Naive thymus-derived CD8-positive, alpha-beta T cell (primary cell): ENCODE measurements at places on chromosomes 12 and 14.

GRCh38 chr12:119363037-119363436 is 28.5 kb downstream of the CCDC60 start:
- H3K27ac ChIP-seq, result no peak overlapping the region
- no peaks in the 10 kb centered on the region for H3K4me1 ChIP-seq
- no peaks in the 10 kb centered on the region for H3K36me3 ChIP-seq

GRCh38 chr12:108622421-108622820 is 11.3 kb downstream of the SELPLG start:
- no peaks in the 10 kb centered on the region for H3K27me3 ChIP-seq
- H3K36me3 ChIP-seq, result no peaks in the 10 kb centered on the region
- H3K4me3 ChIP-seq, result peak overlapping the region; percentile 8
- H3K27ac ChIP-seq, result peak overlapping the region; percentile 97
- DNase-seq, result peak; percentile 21

DNA sequence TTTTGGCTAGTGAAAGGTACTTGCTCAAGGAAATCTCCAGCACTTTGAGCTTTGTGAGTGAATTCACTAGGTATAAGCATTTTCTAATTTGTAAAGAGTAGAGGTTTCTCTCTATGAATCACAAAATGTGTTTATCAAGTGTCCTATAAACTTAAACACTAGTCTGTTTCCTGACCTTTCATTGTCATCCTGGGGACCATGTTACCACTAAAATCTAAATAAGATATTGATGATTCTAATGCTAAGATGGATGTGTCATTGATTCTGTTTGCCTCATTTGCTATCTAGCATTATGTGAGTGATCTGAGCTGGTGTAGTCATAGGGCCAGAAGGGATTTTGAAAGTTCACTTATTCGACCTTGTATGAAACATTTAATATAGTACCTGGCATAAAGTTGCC is 80.4 kb upstream of the DNM1L start:
- no peaks in the 10 kb centered on the region for H3K4me1 ChIP-seq
- H3K4me3 ChIP-seq, result no peak overlapping the region
- no peak overlapping the region for H3K27ac ChIP-seq

- no peak for DNase-seq
- no peak overlapping the region for H3K27ac ChIP-seq
- H3K27me3 ChIP-seq, result no peaks in the 10 kb centered on the region
- H3K4me3 ChIP-seq, result no peak overlapping the region
- H3K36me3 ChIP-seq, result no peaks in the 10 kb centered on the region
These were observed 191.5 kb downstream of the SLC5A8 start for GRCh38 chr12:101018540-101018939.

- H3K27me3 ChIP-seq, result no peaks in the 10 kb centered on the region
- no peaks in the 10 kb centered on the region for H3K36me3 ChIP-seq
- peaks cover 67% of the 10 kb centered on the region for H3K4me1 ChIP-seq
- peak overlapping the region; percentile 15 for H3K4me3 ChIP-seq
These were observed 17.5 kb downstream of the MED13L start for GRCh38 chr12:116259800-116260577.

- peak overlapping the region; percentile 83 for H3K4me3 ChIP-seq
- peaks cover 4% of the 10 kb centered on the region for H3K36me3 ChIP-seq
- H3K4me1 ChIP-seq, result peaks cover 57% of the 10 kb centered on the region
- DNase-seq, result peak; percentile 57
- H3K27me3 ChIP-seq, result no peaks in the 10 kb centered on the region
These were observed 131.1 kb downstream of the PRKCH start for GRCh38 chr14:61452452-61452851.

DNA sequence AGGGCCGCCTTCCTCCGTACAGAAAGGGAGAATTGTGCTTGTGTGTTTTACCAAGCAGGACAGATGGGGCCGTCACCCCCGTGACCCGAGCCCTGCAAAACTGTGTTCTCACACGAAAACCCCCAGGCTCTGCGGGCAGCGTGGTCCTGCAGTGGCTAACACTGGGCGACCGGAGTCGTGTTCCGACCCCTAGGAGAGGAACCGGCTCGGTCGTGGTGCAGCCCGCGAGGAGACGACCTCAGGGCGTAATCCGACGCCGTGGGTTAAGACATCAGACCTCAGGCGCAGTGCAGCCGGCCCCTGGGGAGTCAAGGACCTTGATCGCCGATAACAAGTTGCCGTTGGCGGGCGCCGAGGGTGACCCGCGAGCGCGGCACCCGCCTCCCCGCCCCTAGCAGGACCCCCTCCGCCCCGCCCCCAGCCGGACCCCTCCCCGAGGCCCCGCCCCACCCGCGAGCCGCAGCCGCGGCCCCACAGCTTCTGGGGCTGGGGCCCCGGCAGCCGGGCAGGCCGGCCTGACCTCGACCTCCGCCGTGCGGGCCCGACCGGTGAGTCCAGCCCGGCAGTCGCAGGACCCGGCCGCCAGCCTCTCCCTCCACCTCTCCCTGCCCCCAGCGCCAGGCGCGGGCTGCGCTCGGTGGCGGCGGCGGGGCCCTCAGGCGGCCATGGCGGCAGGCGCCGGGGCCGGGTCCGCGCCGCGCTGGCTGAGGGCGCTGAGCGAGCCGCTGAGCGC is at the start of gene CHPT1:
CHPT1 (plus strand) TSS at position 444 of the 733 bp plus-strand sequence; CDS start at position 666, 222 bp downstream.
- DNase-seq, result peak; percentile 76
- peaks cover 50% of the 10 kb centered on the region for H3K4me1 ChIP-seq
- peak within 1 kb of the TSS; percentile 70 for H3K27ac ChIP-seq
- no peaks in the 10 kb centered on the region for H3K36me3 ChIP-seq
- H3K27me3 ChIP-seq, result no peaks in the 10 kb centered on the region

- no peaks in the 10 kb centered on the region for H3K36me3 ChIP-seq
- H3K4me1 ChIP-seq, result no peaks in the 10 kb centered on the region
- no peaks in the 10 kb centered on the region for H3K27me3 ChIP-seq
- no peak overlapping the region for H3K4me3 ChIP-seq
- DNase-seq, result no peak
These were observed 8.3 kb downstream of the TNFAIP2 start for GRCh38 chr14:103131580-103131979.

GRCh38 chr12:3071107-3071506 is 6.1 kb upstream of the TSPAN9 start:
- H3K36me3 ChIP-seq, result no peaks in the 10 kb centered on the region
- H3K4me3 ChIP-seq, result no peak overlapping the region
- peaks cover 21% of the 10 kb centered on the region for H3K27me3 ChIP-seq
- no peak overlapping the region for H3K27ac ChIP-seq

- DNase-seq, result no peak
- no peaks in the 10 kb centered on the region for H3K36me3 ChIP-seq
- H3K4me1 ChIP-seq, result peaks cover 4% of the 10 kb centered on the region
- no peak overlapping the region for H3K27ac ChIP-seq
These were observed 37.2 kb downstream of the TSHR start for GRCh38 chr14:80992580-80992979.

DNA sequence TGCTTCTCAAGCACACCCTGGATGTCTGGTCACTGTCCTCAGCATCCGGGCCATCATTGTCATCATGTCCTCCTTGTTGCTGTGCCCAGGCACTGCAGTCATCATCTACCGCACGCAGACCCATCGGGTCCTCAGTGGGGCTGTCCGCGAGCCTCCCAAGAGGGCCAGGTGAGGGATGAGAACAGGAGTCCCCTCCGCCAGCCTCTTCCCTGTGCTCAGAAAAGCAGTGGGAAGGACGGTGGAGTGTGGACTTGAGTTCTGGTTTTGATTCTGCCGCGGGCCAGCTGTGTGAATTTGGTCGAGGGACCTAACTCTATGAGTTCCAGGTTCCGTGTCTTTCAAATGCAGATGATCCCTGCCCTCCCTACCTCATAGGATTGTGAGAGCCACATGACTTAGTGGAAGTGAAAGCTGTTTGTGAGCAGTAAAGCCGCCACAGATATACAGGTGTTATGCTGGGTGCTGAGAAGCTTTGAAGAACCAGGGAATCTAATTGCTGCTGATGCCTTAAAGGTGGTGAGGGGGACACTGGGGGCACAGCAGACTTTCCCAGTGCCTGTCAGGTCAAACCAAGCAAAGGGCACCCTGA is 122.9 kb upstream of the RAP1B start:
- H3K27me3 ChIP-seq, result no peaks in the 10 kb centered on the region
- peaks cover 4% of the 10 kb centered on the region for H3K4me1 ChIP-seq
- no peak overlapping the region for H3K4me3 ChIP-seq
- no peak overlapping the region for H3K27ac ChIP-seq
- H3K36me3 ChIP-seq, result no peaks in the 10 kb centered on the region
